Gastrocnemius medialis (tissue), 4 donors: ENCODE measurements at places on chromosomes 12 and 14.

GRCh38 chr12:45435945-45436710 is 220.2 kb downstream of the ANO6 start:
- H3K36me3 ChIP-seq = no peaks in the 10 kb centered on the region
- H3K27me3 ChIP-seq = no peaks in the 10 kb centered on the region
- H3K27ac ChIP-seq = no peak overlapping the region
- H3K4me3 ChIP-seq = no peak overlapping the region
- no peaks in the 10 kb centered on the region for H3K4me1 ChIP-seq
- no peak for DNase-seq

DNA sequence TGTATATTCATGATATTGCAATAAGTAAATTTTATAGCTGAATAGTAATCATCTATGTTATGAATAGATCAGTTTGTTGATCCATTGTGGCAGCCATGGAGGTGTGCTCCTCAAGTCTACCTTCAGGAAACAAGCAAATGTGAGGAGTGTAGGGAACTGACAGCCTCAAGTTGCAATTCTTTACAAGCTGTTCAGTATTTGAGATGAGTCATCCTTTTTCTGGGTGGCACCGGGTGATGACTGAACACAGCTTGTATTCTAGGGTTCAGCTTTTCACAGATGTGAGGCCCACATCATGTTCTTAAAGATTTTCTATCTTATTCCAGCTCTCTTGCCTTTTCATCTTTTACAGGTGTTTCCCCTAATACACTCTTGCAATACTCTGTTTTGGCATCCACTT is 452.4 kb downstream of the KCNH5 start:
- H3K36me3 ChIP-seq = no peaks in the 10 kb centered on the region
- no peak overlapping the region for H3K4me3 ChIP-seq
- no peak for DNase-seq

DNA sequence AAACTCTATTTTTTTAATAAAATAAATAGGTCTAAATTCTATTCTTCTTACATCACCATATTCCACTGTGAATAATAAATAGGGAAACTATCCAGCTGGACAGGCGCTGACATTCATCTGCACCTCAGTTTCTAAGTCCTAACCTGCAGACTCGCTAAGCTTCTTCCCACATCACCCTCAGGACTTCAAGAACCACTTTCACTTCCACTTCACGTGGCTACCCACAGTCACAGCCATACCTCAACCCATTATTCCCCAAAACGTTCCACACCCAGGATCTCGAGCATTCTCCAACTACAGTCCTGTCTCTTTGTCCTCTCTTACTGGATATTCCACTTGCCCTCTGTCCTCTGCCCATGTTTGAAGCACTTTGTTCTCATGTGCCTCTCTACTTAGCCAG is 71.1 kb downstream of the C2CD5 start:
- no peaks in the 10 kb centered on the region for H3K27me3 ChIP-seq
- no peaks in the 10 kb centered on the region for H3K36me3 ChIP-seq
- H3K4me1 ChIP-seq = no peaks in the 10 kb centered on the region
- no peak for DNase-seq

GRCh38 chr12:101923045-101923718 is 45.8 kb downstream of the DRAM1 start:
- H3K27me3 ChIP-seq = no peaks in the 10 kb centered on the region
- H3K27ac ChIP-seq = no peak overlapping the region
- no peaks in the 10 kb centered on the region for H3K4me1 ChIP-seq
- no peak for DNase-seq
- H3K36me3 ChIP-seq = no peaks in the 10 kb centered on the region

- no peak overlapping the region for H3K27ac ChIP-seq
- no peaks in the 10 kb centered on the region for H3K4me1 ChIP-seq
- H3K27me3 ChIP-seq = no peaks in the 10 kb centered on the region
- no peaks in the 10 kb centered on the region for H3K36me3 ChIP-seq
- H3K4me3 ChIP-seq = no peak overlapping the region
- no peak for DNase-seq
These were observed 62.5 kb downstream of the BICDL1 start for GRCh38 chr12:120051535-120051934.

- no peaks in the 10 kb centered on the region for H3K27me3 ChIP-seq
- DNase-seq = no peak
- H3K27ac ChIP-seq = no peak overlapping the region
- H3K4me1 ChIP-seq = peaks cover 16% of the 10 kb centered on the region
- no peaks in the 10 kb centered on the region for H3K36me3 ChIP-seq
These were observed 12.8 kb downstream of the RITA1 start for GRCh38 chr12:113198296-113198695.

GRCh38 chr12:98296462-98297079 is 218.8 kb upstream of the TMPO start:
- H3K27me3 ChIP-seq = no peaks in the 10 kb centered on the region
- H3K4me1 ChIP-seq = no peaks in the 10 kb centered on the region
- H3K27ac ChIP-seq = no peak overlapping the region
- DNase-seq = no peak
- no peak overlapping the region for H3K4me3 ChIP-seq

DNA sequence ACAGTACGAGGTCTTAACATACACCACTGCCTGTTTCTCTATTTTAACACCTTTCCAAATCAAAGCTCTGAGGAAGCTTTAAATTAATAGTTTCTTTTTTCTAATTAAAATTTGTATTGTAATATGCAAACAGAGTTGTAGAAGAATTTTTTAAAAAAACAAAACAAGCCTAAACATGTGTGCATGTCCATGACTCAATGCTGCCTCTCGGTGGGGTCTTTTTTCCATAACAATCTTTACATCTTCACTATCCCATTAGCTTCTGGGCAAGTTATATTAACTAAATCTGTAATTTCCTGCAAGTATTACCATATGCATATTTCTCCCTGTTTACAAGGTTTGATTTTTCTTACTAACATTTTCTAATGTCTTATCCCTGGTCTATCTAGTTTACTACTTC is 143.9 kb upstream of the NAV3 start:
- no peak overlapping the region for H3K4me3 ChIP-seq
- H3K36me3 ChIP-seq = no peaks in the 10 kb centered on the region
- no peaks in the 10 kb centered on the region for H3K4me1 ChIP-seq
- no peaks in the 10 kb centered on the region for H3K27me3 ChIP-seq
- no peak overlapping the region for H3K27ac ChIP-seq
- DNase-seq = no peak

DNA sequence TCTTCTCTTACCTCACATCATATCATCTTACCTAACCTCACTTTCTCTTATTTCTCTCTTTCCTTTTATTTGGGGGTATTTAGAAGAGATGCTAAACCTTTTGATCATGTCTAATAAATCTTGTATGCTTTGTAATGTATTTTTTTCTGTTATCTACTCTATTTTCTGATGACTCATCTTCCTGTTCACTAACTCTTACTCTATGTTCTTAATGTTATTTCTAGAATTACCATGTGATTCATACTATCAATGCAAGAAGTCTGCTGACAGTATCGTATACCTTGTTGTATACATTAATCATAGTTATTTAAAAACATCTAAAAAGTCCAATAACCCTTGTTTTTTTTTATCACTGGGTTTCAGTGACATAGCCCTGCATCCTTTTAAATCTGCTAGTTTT is 62.3 kb downstream of the MGAT4C start:
- no peaks in the 10 kb centered on the region for H3K27me3 ChIP-seq
- H3K4me1 ChIP-seq = no peaks in the 10 kb centered on the region

GRCh38 chr12:51275088-51275487 is 4.9 kb upstream of the SMAGP start:
- H3K36me3 ChIP-seq = no peaks in the 10 kb centered on the region
- no peaks in the 10 kb centered on the region for H3K4me1 ChIP-seq
- DNase-seq = no peak
- H3K27ac ChIP-seq = no peak overlapping the region

GRCh38 chr12:6074979-6075585 is 49.4 kb downstream of the VWF start:
- H3K27me3 ChIP-seq = no peaks in the 10 kb centered on the region
- no peaks in the 10 kb centered on the region for H3K4me1 ChIP-seq
- H3K27ac ChIP-seq = peak overlapping the region; percentile 62
- DNase-seq = no peak

- DNase-seq = no peak
- H3K27me3 ChIP-seq = no peaks in the 10 kb centered on the region
- no peak overlapping the region for H3K4me3 ChIP-seq
These were observed 104.3 kb upstream of the DACT1 start for GRCh38 chr14:58533446-58533845.

- DNase-seq = no peak
- no peak overlapping the region for H3K4me3 ChIP-seq
- no peaks in the 10 kb centered on the region for H3K36me3 ChIP-seq
- H3K27ac ChIP-seq = no peak overlapping the region
- no peaks in the 10 kb centered on the region for H3K27me3 ChIP-seq
These were observed 397.7 kb upstream of the RGS6 start for GRCh38 chr14:71534506-71534905.

GRCh38 chr14:28758253-28758884 is 8.2 kb upstream of the FOXG1 start:
- no peaks in the 10 kb centered on the region for H3K36me3 ChIP-seq
- no peak for DNase-seq
- H3K27me3 ChIP-seq = peaks cover 87% of the 10 kb centered on the region
- no peak overlapping the region for H3K4me3 ChIP-seq
- H3K27ac ChIP-seq = no peak overlapping the region
- no peaks in the 10 kb centered on the region for H3K4me1 ChIP-seq

DNA sequence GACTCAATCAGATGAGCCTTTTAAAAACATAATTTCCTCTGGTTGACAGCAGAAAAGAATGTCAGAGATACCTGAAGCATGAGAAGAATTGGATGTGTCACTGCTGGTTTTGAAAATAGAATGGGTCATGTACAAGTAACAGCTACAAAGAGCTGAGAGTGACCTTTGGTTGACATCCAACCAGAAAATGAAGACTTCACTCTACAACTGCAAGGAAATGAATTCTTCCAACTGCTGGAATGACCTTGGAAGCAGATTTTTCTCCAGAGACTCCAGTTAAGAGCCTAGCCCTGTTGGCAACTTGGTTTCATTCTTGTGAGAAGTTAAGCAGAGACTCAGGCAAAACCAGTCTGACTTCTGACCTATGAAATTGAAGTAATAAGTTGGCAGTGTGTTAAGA is 505.9 kb downstream of the SLC16A7 start:
- H3K4me3 ChIP-seq = no peak overlapping the region
- no peaks in the 10 kb centered on the region for H3K36me3 ChIP-seq
- no peaks in the 10 kb centered on the region for H3K4me1 ChIP-seq
- no peak overlapping the region for H3K27ac ChIP-seq
- no peak for DNase-seq

DNA sequence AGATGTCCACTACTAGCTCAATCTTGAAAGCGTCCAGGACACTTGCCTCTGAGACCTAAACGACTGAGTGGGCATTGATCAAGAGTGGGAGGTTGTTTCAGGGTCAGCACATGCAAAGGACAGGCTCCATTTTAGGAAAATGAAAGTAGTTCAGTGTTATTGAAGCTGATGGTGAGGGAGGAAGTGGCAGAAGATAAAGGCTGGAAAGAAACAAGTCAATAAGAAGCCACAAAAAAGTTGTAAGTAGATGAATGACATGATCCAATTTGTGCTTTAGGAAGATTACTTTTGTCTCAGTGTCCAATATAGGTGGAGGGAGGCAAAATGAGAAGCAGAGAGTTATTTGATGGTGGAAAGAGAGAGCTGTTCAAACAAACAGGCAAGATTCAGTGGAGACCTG is 22.0 kb downstream of the GPR65 start:
- no peaks in the 10 kb centered on the region for H3K4me1 ChIP-seq
- H3K4me3 ChIP-seq = no peak overlapping the region
- no peaks in the 10 kb centered on the region for H3K27me3 ChIP-seq
- no peak overlapping the region for H3K27ac ChIP-seq
- H3K36me3 ChIP-seq = no peaks in the 10 kb centered on the region

DNA sequence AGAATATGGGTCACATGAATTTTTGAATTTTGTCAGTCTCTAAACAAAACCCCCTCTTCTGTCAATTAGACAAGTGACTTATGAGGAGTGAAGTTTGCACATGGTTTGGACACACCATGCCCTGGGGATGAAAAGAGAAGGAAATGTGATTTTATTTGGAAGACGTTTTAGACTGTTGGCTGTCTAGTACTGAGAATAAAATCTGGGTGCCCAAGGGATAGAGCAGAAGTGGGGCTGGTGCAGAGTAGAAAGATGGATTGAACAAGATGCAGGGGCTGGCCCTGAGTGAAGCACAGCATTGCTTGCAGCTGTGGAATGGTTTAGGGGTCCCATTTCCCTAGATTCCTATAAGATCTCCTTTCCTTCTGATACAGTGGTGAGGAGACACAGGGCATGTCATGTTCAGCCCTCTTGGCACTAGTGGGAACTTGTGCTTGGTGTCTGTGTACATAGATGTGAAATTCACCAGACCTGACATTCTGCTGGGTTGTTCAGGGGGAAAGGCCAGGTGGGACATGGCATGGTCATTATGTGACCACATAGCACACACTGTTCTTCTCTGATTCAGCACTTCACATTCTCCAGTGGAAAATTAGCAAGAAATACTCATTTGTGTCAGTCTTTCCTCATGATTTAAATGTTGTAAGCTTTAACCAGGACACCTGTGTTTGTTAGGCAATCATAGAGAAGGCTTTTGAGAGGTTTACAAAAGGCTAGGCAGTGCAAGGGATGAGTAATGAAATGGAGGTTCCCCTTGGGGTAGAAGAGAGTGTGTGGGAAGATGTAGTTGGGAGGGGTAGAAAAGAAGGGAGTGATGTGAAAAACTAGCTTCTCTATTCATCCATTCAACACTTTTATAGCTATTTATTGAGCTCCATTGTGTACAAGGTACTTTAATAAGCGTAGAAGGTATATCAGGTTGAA is 202.3 kb upstream of the IGF1 start:
- no peaks in the 10 kb centered on the region for H3K4me1 ChIP-seq
- H3K4me3 ChIP-seq = no peak overlapping the region
- H3K27me3 ChIP-seq = no peaks in the 10 kb centered on the region
- peak overlapping the region; percentile 43 for H3K27ac ChIP-seq

GRCh38 chr12:96233939-96234461 is 39.8 kb downstream of the ELK3 start:
- DNase-seq = peak; percentile 78
- H3K36me3 ChIP-seq = no peaks in the 10 kb centered on the region
- H3K4me3 ChIP-seq = no peak overlapping the region
- H3K27ac ChIP-seq = peak overlapping the region; percentile 69

- H3K27ac ChIP-seq = no peak overlapping the region
- H3K27me3 ChIP-seq = no peaks in the 10 kb centered on the region
- H3K4me3 ChIP-seq = no peak overlapping the region
- H3K36me3 ChIP-seq = no peaks in the 10 kb centered on the region
These were observed 170.6 kb upstream of the CCDC196 start for GRCh38 chr14:66315548-66315947.

DNA sequence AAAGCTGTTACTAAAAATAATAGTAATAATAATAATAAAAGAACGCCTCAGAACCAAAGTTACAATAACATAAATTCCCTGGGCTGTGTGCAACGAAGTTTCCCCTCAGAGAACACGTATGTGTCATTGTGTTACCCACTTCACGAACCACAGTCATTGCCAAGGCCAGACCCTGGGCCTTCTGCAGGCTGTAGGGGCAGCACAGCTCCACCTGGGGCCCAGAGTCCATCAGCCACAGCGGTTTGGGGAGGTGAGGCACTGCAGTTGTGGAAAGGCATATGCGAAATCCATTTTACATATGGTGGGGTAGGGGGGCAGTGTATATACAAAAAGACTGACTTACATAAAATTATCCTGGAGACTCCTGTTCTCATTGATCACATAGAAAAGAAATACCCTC is 56.1 kb downstream of the ESR2 start:
- no peak overlapping the region for H3K27ac ChIP-seq
- no peaks in the 10 kb centered on the region for H3K36me3 ChIP-seq
- H3K4me1 ChIP-seq = no peaks in the 10 kb centered on the region
- no peak overlapping the region for H3K4me3 ChIP-seq

- no peaks in the 10 kb centered on the region for H3K27me3 ChIP-seq
- no peaks in the 10 kb centered on the region for H3K4me1 ChIP-seq
- no peak overlapping the region for H3K27ac ChIP-seq
- no peak for DNase-seq
- no peak overlapping the region for H3K4me3 ChIP-seq
These were observed 46.5 kb upstream of the RTL1 start for GRCh38 chr14:100950024-100950423.
